Fibroblast of skin of back (primary cell): ENCODE measurements at places on chromosomes 16 and 17.
A peak's percentile ranks its signal among the peaks of the same experiment; 100 is the strongest.

DNA sequence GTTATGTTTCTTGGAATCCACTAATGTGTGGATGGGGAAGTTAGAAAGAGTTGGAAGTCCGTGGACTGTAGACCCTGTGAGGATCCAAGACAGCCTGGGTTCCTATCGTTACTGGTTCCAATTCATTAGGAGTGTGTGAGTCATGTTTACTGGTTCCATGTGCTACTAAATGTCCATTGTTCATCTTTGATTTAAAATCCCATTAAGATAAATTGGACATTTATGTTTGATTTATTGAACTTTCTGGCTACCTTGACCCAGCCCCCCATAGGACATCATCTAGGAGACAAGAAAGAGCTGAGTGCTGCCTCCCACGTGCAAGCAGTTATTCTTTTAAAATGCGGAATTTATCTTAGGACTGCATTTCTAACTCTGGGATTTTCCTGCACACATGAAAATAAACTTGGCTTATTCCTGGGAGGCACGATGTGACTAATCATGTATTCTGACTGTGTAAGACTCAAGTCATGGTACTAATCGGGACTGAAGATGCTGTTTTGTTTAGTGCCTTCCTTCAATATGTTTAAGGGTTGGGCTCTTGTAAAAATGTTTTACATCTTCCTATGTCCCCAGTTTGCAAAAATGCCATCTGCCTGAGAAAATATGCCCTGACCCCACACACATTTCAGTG is 53.4 kb downstream of the RGS9 start:
- peak; percentile 78 for DNase-seq

- DNase-seq, result no peak
These were observed 613 bp downstream of the B9D1 start for GRCh38 chr17:19361944-19362276.

DNA sequence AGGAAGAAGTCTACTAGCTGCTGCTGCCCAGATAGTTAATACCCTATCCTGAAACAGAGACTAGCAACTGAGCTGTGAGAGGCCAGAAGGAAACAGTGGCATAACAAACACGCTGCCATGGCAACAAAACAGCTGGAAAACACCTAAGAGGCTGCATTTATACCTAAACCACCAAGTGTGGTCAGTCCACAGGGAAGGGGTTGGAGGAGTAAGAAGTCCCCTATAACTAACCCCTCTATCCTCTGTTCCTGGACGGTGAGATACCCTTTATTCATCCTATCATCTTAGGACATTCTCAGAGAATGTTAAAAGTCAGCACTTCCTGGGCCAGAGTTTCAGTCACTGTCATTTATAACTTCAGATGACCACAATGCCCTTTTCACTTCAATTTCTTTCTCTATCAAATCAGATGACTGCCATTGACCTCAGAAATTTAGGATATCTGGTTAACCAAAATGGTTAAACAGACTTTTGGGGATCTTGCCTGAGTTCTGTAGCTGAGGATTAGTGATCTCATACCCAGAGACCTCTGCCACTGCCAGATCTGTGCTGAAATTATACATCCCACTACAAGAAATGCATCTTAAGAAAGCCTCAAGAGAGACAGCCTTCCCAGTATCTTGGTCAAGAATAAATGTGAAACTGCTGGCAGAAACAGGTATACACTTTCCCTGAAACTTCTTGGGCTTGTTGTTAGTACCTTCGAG is 36.2 kb downstream of the STH start:
- no peak for DNase-seq

GRCh38 chr16:82603784-82604411 is 22.9 kb upstream of the CDH13 start:
- DNase-seq, result peak; percentile 65

DNA sequence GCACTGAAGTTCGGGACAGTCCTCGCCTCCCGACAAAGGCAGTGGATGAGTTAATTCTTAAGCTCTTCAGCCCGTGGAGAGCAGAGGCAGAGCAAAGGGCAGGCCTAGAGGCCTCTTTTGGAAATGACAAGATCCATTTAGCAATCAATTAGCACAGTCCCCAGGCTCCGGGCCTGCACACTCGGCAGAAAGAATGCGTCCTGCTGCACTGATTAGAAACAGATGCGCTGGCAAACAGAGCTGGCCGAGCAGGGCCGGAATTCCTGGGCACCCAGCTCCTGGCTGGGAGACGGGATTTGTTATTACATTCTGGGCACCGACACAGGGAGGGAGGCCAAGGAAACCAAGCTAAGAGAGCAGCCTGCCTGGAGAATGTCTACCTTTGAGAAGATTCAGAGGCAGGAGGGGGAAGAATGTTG is 162.9 kb downstream of the COPRS start:
- peak; percentile 97 for DNase-seq

GRCh38 chr17:81332914-81333528 is 37.9 kb upstream of the SLC38A10 start:
- DNase-seq, result no peak

DNA sequence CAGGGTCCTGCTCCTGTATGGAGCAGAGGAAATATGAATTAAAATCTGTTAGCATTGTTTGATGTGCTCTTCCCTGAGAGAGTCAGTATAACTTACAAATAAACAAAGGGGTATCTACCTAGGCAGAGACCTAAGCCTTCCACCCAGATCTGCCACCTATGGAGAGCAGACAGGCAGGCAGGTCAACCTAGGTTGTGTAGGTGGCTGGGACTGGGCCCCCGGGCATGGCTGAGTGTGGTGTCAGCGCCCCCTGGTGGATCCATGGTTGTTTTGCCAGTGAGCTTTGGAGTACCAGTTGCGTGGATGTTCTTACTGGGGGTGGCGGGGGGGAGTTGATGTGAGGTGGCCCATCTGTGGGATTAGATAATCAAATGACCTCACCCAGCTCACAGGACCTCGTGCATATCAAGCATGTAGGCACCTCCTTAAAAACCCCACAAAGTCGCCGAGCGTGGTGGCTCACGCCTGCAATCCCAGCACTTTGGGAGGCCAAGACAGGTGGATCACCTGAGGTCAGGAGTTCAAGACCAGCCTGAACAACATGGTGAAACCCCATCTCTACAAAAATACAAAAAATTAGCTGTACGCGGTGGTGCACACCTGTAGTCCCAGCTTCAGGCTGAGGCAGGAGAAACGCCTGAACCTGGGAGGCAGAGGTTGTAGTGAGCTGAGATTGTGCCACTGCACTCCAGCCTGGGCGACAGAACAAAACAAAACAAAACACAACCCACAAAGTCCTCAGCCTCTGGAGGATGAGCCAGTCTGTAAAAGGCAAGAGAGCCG is 17.6 kb downstream of the DUS2 start:
- DNase-seq, result peak; percentile 45

DNA sequence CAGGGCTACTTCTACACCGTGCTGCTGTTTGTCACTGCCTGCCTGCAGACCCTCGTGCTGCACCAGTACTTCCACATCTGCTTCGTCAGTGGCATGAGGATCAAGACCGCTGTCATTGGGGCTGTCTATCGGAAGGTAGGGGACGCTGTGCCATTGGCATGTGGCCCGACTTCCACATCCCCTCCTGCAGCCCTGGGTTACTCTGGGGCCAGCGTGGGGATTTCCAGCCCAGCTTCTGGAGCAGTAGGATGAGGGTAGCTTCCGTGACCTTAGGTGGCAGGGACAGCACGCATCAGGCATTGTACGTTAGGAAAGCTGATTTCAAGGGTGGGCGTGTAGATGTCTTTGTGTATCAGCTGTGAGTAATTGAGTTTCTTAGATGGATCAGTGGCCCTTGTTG is 96.5 kb downstream of the ABCC1 start:
- no peak for DNase-seq

GRCh38 chr17:18932360-18933055 is 19.5 kb upstream of the SLC5A10 start:
- no peak for DNase-seq

GRCh38 chr17:77493238-77493820 is 352.6 kb downstream of the SEC14L1 start:
- DNase-seq, result no peak

DNA sequence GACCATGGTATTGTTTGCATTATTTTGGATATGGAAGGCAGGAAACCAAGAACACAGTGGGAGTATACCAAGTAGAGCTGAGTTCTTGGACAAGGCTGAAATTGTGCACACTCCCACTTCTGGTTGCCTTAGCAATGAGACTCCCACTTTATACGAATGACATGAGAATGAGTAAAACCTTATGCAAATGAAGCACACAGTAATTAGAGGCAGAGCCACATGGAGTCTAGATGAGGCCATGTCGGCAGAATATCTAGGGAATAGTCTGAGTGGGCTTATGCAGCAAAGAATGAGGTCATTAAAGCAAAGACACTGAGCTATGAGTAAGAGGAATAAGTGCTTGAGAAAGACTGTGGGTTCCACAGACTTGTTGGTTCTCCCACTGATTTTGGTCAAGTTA is 178.7 kb downstream of the GRIN2A start:
- no peak for DNase-seq
